ENCODE measurements at places on chromosomes 5 and 9.

DNA sequence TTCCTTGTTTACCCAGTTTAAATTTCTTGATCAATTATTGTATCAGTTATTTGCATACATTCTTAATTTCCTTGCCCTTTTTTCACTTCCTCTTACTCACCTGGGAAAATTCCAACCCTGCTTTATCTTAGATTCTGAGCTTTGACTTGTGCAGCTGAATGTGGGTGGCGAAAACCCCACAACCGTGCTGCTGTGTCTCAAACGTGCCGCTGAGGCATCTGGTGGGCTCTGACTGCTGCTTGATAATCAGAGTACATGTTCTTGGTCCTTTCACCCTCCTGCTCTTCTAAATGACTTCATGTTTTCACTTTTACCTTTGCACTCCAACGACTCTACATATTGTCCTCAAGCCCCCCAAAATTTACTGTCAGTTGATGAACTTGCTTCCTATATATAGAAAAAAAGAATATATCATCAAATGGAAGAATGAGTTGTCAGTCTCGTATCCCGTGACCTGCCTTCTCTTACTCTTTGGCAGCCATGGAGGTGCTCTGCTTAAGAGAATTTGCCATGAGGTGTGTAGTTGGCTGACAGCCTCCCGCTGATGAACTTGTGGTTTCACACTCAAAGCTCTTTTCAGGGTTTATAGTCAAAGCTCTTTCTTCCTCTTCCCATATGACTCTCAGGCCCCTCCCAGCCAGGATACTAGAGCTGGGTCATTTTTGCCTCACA is 14.0 kb upstream of the JAK2 start:
- DNase-seq: peak; percentile 61

DNA sequence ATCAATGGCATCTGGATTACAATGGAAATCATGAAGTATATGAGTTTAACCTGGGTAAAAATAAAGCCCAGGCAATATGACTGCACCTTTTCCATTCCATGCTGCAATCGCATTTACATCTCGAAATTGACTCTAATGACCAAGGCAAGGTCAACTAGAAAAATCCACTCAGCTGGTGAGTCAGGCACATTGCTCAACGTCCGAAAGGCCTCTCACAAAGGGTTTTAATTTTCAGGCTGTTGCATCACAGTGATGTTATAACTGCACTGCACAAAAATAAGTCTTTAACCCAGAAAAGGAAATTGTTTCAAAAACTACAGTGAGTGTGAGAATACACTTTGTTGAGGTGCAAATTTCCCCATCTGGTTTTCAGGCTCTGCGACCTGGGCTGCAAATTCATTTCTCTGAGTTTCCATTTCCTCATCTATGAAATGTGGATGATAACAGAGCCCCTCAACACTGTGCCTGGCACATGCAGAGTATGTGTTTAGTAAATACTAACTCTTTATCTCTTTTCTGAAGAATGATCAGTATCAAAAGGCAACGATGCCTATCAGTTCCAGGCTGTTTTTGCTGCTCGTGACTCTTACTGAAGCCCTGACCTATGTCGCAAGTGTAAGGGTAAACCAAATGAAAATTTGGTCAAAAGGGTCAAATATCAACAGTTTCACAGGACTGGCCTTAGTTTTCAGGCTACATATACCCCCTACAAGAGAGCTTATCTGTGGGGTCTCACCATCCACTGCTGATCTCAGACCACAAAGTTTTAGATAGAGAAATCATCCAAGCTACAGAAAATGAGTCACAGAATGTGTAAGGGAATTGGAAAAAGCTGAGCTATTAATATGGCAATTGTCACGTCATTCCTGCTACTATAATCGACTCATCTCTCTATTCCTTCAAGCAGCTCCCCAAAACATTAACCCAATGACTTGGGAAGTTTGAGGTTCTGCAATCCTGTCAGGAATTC is 4.1 kb downstream of the NFIL3 start:
- DNase-seq: no peak

- no peak for DNase-seq
These were observed 53.7 kb upstream of the VCAN start for GRCh38 chr5:83417884-83418283.

DNA sequence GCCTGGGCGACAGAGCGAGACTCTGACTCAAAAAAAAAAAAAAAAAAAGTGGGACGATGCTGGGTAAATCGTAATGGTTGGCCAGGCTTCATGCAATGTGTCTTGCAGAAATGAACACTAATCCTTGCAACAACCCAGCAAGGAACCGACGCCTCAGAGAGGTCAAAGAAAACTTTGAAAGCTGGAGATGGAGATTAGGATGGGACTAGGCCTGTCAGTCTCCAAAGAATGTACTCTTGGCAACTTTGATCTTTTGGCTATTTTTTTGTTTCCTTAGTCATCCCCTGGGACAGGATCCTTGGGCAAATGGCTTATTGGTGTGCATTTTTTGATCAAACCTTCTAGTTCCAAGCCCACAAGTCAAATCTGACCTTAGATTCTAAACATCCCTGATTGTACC is 10.6 kb upstream of the PWWP2A start:
- no peak for DNase-seq

- no peak for DNase-seq
These were observed 18.2 kb upstream of the CARD19 start for GRCh38 chr9:93077811-93078210.

GRCh38 chr5:143448518-143448917 is 45.0 kb upstream of the NR3C1 start:
- no peak for DNase-seq

DNA sequence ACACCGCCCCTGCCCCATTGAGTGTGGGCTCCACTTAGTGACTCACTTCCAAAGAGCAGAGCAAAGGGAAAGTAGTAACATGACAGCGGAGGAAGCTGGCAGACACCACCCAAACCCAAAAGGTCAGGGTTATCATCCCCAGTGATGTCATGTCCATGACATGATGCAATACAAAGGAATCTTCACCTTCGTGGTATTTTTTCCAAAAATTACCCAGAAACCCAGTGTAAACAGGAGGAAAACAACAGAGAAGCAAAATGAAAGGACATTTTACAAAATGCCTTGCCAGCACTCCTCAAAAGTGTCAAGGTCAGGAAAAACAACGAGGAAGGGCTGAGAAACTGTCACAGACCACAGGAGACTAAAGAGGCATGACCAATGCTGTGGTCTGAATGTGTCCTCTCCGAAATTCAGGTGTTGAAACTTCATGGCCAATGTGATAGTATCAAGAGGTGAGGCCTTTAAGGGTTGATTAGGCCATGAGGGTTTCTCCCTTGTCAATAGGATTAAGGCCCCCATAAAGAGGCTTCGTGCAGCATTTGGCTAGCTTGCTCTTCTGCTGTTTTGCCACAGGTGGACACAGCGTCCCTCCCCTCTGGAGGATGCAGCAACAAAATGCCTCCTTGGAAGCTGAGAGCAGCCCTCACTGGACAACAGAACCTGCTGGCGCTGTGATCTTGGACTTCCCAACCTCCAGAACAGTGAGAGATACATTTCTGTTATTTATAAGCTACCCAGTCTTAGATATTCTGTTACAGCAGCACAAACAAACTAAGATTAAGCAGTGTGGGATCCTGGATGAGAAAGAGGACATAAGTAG is 30.5 kb upstream of the MED10 start:
- DNase-seq: no peak

GRCh38 chr5:9468060-9468388 is 77.9 kb downstream of the SEMA5A start:
- DNase-seq: no peak

Data from stimulated activated naive B cell treated with anti-CD40 and anti-IgM and Interleukin-4, amounts not matched to agents 10 μg/mL and 1 μg/mL and 100 μg/mL, for 72 hours (primary cell).